K562 (cell line): ENCODE measurements at places on chromosomes 7 and 10. TPM values are rescaled to one million over a fixed set of nuclear protein-coding genes. Genes with fewer than 3 reads are reported as not detected.

Gene LRIT1
- total RNA-seq = not detected in 2 replicates

DNA sequence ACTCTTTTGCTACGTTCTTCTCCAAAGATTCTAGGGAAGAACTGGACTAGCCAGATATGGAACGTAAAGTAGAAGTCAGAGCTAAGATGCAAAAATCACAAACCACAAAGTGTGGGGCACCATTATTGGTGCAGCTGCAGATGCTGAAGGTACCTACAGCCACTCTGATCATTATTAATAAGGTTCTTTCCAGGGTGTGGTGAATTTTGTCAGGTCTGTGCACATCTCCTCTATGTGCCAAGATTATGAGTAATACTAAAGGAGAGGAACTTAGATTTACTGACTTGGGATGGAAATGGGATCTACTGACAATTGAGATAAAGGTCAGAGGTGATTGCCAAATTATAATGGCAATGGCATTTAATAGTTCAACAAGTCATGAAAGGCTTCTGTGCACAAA, 148.2 kb downstream of the RAPGEF5 start:
- no peak for DNase-seq

DNA sequence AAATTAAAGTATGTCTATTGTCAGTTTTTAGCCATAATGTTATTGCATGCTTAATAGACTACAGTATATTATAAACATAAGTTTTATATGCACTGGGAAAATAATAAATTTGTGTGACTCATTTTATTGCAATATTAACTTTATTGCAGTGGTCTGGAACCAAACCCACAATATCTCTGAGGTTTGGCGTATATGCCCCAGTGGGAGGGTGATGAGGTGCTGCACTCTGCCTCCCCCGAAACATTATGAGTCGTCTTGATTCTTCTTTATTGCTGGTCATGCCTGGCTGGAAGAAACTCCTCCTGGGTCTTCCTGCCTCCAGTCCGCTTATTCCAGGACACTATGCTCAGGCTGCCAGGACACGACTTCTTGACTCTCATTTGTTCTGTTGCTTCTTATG, 88.4 kb downstream of the MTPN start:
- no peak for DNase-seq

GRCh38 chr7:126026421-126027088, 1096.9 kb upstream of the POT1 start:
- no peak for DNase-seq
